ENCODE measurements at places on chromosomes 2 and 18.

DNA sequence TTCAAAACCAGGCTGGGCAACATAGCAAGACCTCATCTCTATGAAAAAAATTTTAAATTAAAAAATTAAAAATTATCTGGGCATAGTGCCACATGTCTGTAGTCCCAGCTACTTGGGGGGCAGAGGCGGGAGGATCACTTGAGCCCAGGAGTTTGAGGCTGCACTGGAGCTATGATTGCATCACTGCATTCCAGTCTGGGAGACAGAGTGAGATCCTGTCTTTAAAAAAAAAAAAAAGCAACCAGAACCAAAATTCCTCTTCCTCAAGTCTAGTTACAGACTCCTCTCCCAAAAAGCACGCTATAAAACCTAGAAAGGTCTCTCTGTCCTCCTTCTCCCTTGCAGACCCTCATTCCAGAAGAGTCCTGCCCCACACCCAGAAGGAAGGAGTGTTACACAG, 23.9 kb downstream of the TNFAIP6 start:
- no peak for DNase-seq

DNA sequence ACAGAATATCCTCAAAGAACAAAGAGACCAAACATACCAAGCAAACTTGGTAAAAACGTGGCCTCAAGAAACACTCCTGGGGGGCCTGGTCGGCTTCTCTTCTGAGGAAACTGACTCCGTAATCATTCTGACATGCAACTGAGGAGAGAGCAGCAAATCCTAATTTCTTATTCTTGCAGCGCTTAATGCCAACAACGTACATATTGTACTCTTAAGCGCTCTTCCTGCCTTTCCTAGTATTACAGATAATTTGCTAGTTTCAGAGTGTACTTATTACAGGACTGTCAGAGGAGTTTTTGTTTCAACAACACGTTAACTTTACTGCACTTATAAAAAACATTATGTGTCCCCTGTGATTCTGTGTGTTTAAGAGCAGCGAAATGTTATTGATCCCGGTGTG, 64.9 kb downstream of the ZNF521 start:
- DNase-seq: no peak

DNA sequence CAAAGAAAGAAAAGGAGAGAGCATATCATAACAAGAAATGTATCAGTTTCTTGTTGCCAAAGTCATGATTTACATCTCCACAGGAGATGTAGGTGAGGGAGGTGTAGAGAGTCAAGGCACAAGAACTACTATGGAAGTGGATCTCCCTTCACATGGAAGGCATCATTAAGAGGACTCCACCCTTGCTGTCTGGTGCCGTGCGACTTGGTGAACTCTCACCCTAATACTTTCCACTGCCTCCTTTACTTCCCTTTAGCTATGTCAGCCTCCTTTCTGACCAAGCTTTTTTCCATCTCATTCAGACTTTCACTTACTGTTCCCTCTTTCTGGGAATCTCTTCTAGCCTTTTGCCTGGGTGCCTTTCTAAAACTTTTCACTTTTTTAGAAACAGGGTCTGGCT, 490.0 kb downstream of the THSD7B start:
- DNase-seq: no peak

- DNase-seq: no peak
Observed at GRCh38 chr2:144099780-144100377, 420.0 kb downstream of the ZEB2 start.

- no peak for DNase-seq
Observed at GRCh38 chr18:49692906-49693716, 120.2 kb downstream of the ACAA2 start.

DNA sequence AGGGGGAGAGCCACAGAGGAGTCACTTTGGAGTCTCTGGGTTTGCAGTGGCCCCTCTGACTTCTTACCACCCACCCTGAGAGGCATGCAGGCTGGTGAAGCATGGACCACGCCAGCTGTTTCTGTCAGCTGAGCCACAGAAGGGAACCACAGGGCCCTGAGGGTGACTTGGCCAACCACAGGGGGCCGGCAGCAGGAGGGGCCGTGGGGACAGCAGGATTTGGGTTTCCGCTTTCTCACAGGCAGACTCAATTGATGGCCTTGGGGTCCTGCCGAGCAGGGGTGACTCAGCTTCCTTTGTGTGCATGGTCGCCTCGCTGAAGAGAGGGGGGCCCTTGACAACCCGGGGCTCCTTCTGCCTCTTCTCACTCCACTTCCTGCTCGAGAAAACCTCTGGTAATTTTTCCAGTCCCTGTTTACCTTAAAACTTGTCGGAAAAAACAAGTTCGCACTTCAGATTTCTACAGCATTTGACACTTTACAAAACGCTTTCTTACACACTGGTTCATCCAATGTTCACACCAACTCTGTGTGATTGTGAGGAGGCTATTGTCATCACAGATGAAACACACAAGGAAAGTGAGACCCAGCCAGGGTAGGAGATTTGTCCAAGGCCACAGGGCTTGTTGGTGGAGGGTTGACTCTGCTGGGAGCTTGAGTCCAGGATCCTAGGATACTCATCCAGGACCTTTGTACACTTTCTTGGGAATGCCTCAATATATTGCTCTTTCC, 311.2 kb downstream of the LPIN1 start:
- no peak for DNase-seq

GRCh38 chr18:36533446-36534153, 236.1 kb downstream of the FHOD3 start:
- DNase-seq: no peak

DNA sequence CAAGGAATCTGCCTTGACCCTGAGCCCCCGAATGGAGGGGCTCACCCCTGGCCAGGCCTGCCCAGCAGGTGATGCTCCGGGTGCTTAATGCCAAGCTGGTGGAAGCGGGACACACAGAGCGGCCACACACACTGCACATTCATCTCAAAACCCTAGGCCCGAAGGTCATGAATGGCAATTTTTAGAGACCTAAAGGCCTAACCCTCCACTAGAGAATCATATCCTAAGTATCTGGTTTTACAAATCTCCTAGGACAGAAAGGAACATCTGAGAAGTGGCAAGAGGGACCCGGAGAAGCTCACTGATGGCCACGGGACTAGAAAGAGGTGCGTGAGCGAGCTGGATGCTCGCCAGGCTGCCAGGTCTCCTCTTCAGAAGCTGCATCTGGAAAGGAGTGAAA, 38.3 kb downstream of the ST3GAL5 start:
- no peak for DNase-seq

GRCh38 chr2:31168291-31168690, 30.1 kb upstream of the GALNT14 start:
- DNase-seq: no peak

- DNase-seq: no peak
Observed at GRCh38 chr18:79519751-79520477, 124.2 kb downstream of the NFATC1 start.

- DNase-seq: no peak
Observed at GRCh38 chr2:40480596-40480995, 28.7 kb upstream of the SLC8A1 start.

DNA sequence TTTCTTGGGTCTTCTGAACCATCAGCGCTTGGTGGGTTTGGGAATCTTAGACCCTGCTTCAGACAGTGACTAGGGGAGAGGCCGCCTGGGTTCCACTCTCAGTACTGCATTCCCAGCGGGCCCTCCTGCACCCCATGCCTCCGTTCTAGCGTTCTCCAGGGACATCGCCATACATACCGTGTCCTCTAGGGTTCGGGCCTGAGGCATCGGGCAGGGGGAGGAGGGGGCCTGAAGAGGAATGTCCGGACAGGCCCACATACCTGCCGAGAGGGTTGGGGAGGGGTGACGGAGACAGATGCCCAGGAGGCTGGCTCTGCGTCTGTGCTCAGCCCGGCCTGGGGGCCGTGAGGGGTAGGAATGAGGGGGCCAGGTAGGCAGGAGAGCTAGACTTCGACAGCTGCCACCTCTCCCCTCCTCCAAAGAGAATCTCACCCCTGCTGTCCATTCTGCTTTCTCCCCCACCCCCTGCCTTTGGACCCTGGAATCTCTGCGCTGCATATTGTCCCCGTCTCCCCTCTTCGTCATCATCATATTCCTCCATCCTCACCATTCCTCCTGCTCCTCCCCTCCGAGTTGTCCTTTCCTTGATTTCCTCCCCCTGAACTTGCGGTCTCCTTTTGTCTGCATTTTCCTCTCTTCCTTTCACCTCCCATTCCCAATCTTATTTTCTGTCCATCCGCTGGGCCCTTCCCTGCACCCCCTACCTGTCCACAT, 7.8 kb upstream of the WNT10A start:
- no peak for DNase-seq

DNA sequence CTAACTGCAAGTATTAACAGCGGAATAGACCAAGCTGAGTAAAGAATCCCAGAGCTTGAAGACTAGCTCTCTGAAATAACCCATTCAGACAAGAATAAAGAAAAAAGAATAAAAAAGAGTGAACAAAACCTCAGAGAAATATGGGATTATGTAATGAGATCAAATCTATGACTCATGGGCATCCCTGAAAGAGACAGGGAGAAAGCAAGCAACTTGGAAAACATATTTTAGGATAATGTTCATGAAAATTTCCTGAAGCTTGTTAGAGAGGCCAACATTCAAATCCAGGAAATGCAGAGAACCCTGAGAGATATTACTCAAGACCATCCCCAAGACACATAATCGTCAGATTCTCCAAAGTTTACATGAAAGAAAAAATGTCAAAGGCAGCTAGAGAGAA, 17.3 kb downstream of the PFN4 start:
- DNase-seq: no peak

GRCh38 chr2:69576880-69577279, 66.7 kb downstream of the AAK1 start:
- DNase-seq: no peak

- no peak for DNase-seq
Observed at GRCh38 chr2:176479961-176480360, 210.7 kb downstream of the MTX2 start.

DNA sequence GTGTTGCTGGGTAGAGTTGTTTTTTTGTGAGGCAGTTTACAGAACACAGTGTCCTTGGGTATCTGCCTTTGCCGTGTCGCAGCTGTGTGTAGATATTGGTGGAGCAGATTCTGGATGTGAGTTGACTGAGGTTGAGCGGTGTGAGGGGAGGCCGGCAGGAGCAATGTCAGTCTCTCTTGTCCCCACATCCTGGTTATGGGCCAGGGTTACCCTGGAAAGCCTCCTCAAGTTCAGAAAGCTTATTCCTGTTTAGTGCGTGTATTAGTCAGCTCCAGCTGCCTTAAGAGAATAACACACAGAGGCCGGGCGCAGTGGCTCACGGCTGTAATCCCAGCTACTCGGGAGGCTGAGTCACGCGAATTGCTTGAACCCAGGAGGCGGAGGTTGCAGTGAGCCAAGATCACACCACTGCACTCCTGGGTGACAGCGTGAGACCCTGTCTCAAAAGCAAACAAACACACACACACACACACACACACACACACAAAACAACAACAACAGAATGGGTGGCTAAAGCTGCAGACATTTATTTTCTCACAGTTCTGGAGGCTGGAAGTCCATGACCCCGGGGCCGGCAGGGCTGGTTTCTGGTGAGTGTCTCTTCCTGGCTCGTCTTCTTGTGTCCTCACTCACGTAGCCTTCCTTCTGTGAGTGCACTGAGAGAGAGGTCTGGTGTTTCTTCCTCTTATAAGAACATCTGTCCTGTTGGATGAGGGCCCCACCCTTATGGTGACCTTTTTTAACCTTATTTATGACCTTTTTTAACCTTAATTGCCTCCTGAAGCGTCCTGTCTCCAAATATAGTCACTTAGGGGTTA, 5.1 kb downstream of the NCK2 start:
- DNase-seq: no peak

DNA sequence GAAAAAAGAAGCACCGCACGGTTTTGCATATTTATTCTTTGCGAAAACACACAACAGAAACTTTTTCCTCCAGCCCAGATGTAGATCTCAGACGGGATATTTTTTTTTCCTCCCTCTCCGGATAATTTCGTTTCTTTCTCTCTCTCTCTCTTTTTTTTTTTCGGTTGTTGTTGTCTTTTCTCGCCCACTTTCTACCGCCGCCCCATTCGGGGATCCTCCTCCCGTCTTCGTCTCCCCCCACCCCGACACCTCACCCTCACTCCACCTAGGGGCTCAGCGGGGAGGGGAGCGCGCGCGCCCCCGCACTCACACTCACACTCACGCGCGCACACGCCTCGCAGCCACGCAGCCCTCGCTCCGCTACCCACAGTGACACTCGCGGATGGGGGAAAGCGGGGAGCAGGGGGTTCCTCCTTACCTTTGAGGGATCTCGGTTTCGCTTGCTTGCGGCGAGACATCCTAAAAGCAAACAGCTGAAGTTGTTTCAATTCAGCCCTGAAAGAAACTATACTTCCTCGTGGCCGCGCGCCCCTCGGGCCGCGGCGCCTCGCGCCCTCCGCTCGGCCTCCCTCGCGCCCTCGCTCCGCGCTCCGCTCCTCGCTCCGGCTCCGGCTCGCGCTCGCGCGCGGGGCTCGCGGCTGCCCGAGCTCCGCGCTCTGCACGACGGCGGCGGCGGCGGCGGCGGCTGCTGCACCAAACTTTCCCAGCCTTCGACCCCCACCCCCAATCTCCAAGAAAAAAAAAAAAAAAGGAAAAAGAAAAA, 1.3 kb downstream of the ZNF521 start:
- no peak for DNase-seq

DNA sequence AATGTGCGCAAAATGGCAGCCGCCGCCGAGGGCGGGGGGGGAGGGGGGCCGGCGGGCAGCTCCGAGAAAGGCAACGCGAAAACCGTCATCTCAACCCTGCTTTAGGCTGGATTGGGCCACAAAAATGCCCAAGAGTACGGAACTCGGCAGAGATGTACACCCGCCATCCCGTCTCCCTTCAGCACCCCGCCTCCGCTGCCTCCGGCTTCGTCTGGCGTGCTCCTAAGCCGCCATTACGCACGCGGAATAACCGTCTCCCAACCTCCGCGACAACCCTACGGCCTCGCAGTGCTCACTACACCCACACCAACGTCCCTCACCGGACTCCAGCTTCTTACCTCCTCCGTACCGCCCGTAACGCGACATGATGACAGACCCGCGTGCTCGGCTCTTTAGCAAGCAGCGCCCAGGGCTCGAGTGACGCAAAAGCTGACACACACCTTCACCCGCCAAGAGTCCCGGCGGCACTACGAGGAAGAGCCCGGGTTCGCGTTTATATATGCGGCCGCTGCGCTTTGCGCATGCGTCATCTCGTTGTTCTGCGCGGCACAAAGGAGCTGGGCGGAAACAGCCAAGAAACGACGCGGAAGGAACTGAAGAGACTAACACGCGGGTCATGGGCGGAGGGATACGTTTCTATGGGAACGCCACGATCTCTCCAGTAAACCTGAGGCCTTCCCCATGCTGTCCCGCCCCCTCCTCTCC, at the start of gene SRSF7:
SRSF7 (minus strand) TSS at position 471 of the 705 bp plus-strand sequence; CDS start at position 366, 105 bp downstream.
- DNase-seq: peak; percentile 95

- DNase-seq: no peak
Observed at GRCh38 chr2:223720367-223720766, 117.0 kb downstream of the AP1S3 start.

GRCh38 chr2:26552641-26553374, 74.9 kb upstream of the OTOF start:
- no peak for DNase-seq
